ENCODE measurements at places on chromosomes 1 and 21.

DNA sequence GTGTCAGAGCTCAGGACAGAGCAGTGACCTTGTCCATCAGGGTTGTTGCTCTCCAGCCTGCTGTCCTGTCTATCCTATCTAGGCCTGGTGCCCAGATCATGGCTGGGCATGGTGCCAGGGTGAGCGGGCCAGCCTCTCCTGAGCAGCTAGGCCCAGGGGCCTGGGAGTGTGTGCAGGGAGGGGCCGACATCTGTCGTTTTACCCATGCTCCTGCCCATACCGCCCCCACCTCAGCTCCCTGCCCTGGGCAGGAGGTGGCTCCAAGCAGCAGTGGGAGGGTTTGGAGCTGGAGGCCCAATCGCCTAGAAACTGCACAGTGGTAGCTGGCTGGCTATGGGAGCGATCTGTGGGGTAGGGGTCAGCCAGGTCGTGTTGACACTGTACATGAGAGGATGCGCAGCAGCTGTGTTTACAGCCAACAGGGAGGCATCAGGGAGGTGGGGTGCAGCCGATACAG lies 6.5 kb downstream of the INSRR start:
- no peak for DNase-seq

GRCh38 chr1:196861429-196861828 lies 26.4 kb upstream of the CFHR4 start:
- DNase-seq = no peak

DNA sequence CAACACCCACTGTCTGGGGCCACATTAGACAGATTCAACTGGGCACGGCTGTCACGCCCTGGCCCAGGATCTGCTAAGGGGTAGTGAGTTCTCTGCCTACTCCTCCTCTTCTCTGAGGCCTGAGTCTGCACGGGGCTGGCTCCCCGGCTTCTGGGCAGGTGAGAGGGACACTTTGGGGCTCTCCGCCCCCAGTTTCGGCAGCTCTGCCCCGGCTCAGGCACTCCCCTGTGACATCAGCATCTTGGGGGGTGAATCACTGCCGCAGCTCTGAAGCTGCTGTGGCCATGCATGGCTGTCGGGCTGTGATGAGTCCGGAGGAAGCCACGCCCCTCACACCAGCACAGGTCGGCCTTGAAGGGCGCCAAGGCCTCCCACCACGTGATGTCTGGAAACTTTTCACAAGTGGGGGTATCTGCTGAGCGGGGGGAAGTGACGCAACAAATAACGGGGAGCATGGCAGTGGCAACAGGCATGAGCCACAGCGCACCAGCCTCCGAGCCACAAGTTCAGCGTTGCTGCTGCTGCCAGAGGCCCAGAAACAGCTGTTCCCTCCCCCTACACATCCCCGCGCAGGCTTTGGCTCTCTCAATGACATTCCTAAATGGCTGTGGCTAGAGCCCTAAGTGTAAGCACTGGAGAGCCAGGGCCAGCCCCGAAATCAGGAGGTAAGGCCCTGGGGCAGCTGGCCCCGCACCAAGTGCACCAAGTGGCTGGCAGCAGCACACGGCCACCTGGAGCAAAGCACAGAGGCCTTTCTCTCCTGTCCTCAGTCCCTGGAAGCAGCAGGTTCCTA lies 26.3 kb downstream of the ZBTB17 start:
- DNase-seq = peak; percentile 68

DNA sequence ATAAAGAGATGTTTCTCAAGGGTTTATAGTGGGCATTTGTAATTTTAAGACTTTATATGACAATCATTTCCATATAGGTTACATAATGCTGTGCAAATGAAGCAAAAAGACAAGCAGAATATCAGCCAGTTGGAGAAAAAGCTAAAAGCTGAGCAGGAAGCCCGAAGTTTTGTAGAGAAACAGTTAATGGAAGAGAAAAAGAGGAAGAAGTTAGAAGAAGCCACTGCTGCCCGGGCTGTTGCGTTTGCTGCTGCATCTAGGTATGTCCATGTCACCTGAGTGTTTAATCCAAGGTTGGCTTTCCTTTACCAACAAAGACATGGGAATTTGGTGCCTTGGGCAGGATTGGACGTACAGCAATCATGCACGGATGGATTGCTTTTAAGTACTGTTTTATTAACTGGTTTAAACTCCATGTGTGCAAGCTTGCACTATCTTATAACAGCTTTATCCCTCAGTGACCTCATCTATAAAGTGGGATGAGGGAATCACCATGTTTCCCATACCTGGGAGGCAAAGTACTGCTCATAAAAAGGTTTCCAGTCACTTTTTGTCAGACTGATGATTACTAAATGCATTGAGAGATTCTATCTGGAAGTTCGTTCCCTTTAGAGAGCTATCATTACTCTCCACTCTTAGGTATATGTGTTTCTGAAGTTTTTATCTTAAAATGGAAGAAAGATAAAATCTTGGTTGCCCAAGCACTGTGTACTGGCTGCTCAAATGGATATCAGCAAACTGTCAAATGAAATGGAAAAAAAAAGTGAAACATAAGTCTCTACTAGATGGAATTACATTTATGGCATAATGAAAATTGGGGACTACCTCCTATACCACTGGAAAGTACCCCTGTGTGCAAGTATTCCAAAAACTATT lies 55.1 kb downstream of the MACO1 start:
- no peak for DNase-seq

GRCh38 chr1:178609015-178609414 lies 96.1 kb downstream of the TEX35 start:
- DNase-seq = no peak

- no peak for DNase-seq
These were observed 15.5 kb upstream of the CXADR start for GRCh38 chr21:17497316-17497715.

GRCh38 chr21:34779860-34780259 lies 111.1 kb downstream of the CLIC6 start:
- DNase-seq = no peak

- DNase-seq = no peak
These were observed 80.2 kb downstream of the RABGAP1L start for GRCh38 chr1:174239541-174239940.

DNA sequence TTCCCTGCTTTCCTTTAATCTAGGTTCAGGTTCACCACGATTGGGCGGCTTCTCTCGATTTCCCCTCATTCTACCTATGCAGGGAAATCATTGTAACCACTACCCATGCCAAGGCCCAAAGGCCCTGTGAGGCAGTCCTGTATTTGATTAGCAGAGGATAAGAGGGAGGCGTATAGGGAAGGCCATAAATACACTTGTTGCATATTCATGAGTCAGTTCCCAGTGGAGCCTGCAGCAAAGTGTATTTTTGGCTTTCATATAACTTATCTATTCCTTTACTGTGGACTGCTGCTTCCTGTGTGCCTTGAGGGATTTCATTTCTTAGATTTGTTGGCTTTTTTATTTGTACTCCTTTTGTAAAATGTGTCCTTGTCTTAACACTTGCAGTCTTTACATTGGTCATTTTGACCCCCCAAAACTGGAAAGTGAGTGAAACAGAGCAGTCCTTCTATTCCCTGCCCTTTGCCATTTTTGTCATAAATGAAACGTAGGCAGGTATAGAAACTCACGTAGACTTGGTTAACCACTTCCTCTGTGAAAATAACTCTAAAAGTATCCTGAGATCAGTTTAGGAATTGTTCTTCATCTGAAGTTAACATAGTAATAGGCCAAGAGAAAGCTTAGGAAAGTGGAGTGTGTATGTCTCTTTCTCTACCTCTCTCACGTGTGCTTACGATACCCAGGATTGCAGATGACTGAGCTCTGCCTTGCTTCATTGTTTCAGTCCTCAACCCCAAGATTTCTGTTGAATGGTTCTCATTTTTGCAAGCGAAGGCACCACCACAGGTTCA lies 19.6 kb upstream of the KCNQ4 start:
- no peak for DNase-seq

DNA sequence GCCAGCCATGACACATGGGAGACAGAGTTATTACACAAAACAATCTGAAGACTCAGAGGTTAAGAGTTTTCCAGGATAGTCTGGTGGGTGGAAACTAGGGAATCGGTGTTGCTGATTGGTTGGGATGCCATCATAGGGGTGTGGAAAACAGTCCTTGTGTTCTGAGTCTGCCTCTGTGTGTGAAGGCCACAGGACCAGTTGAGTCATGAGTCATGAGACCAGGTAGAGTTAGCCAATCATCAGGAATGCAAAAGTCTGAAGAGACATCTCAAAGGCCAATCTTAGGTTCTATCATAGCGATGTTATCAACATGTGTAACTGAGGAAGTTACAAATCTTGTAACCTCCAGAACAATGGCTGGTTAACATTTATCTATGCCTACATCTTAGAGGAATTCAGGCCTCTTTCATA lies 49.7 kb upstream of the NEK7 start:
- DNase-seq = no peak

DNA sequence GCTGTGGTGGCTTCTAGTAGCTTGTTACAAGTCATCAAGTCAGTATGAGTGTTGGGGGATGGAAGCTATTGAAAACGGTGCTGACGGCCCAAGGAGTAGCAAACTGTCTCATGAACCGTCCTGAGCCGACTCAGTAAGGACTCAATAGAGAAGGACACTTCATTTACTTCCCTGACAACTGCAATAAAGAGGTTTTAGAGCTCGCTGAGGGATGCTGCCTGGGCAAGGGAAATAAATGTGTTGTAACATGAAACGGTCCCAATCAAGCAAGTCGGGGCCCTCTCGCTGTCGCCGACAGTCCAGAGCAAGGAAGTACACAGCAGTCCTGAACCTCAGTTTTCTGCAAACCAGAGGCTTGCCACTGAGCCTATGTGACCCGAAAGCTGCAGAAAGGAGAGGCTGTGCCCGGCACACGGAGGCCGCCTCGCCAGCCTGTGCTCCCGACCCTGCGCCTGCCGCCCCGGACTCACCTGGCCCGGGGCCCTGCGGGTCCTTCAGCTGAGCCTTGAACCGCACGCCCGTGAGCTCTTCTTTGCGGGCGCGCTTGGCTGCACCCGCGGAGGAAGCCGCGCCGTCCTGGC lies 423 bp downstream of the URB1 start:
- DNase-seq = no peak

GRCh38 chr1:5977494-5978444 lies 14.5 kb downstream of the NPHP4 start:
- no peak for DNase-seq

GRCh38 chr1:71351438-71351837 lies 270.6 kb upstream of the ZRANB2 start:
- DNase-seq = no peak

GRCh38 chr1:89129911-89130310 lies 4.0 kb upstream of the GBP2 start:
- no peak for DNase-seq

GRCh38 chr1:156428746-156429288 lies 59.8 kb downstream of the RHBG start:
- no peak for DNase-seq

DNA sequence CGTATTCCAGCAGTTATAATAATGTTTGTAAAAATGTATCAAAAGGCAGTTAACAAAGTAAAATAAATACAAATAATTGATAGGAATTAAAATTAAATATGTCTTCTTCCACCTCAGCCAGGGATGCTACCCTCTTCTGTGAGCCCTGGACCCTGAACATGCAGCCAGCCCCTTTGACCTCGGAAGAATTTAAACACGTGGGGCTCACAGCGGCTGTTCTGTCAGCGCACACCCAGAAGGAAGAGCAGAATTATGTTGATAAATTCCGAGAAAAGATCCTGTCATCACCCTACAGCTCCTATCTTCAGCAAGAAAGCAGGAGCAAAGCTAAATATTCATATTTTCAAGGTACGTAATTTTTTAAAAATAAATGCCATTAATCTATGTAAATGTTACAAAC lies 26.5 kb downstream of the UTS2 start:
- DNase-seq = no peak

DNA sequence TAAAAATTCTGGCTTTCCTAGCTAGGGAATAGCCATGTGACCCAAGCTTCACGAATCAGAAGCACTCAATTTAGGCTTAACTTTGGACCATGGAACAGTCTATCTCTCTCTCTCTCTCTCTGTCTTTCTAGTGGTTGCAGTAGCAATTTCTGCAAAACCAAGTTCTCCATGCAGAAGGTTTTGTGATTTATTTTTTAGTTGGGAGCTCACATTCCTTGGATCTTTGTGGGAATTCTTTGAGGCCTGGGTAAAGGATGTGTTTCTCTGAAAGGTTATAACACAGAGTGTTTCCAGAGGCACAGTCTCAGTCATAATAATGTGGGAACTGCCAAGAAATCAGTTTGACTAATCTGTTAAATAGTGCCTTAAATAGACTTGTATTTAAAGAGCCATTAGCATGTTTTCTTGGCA lies 112.3 kb upstream of the COL11A1 start:
- no peak for DNase-seq

GRCh38 chr21:32914424-32915039 lies 111.2 kb upstream of the OLIG2 start:
- no peak for DNase-seq

DNA sequence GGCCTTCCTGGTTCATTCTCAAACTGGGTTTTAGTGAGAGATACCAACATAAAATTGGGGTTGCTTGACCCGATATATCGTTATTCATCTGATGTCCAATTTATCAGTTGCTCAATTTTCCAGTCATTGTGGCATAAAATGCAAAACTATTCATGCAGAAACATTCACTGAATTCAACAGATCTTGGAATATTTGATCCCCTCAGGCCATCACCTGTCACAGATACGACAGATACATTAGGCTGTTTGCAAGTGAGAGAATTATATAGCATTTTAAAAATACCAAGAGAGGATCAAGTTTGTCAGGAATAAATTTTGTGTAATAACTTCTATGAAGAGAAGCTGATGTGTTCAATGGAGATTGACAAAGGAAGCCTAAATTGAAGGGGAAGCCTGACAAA lies 67.1 kb downstream of the MAP10 start:
- DNase-seq = no peak

- no peak for DNase-seq
These were observed 259.9 kb downstream of the FAF1 start for GRCh38 chr1:50700214-50700613.

DNA sequence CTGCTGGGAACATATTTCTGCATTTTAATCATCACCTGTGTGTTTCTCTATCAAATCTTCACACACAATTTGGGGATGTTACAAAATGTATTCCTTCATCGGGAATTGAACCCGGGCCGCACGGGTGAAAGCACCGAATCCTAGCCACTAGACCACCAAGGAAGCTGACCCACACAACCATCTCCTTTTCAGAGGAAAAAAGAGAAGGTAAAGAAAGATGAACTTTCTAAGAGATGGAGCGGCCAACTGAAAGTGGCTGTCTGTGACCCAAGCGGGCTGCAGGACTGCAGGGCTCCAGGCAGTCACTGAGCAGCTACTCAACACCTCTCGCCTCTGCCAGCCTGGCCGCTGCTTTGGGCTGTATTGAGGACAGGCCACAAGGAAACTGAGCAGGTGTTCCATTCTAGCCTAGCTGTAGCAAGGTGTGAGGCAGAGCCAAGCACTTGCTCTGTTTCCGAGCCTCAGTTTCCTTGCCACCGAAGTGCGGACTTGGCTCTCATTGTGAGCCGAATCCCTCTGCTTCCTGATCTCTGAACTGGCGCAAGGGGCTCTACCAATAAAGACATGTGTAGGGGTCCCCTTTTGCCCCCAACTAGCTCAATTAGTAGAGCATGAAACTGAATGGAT lies 156.9 kb upstream of the NBPF11 start:
- no peak for DNase-seq

- DNase-seq = no peak
These were observed 2.5 kb upstream of the TNFRSF18 start for GRCh38 chr1:1208713-1209433.
